ENCODE measurements at places on chromosomes 5 and 9. TPM values are rescaled to one million over a fixed set of nuclear protein-coding genes. Genes with fewer than 3 reads are reported as not detected.

GRCh38 chr9:110152704-110153374, 55.1 kb downstream of the C9orf152 start:
- ATAC-seq = peak; percentile 81

TXNDC8 gene
- not detected for total RNA-seq

GRCh38 chr5:1404062-1404461, 41.2 kb downstream of the SLC6A3 start:
- ATAC-seq = no peak

ACTBL2 gene
- total RNA-seq = not detected

MLANA gene
- total RNA-seq = 5.9 TPM

GRCh38 chr5:150750469-150750868, 8.3 kb downstream of the DCTN4 start:
- no peak for ATAC-seq

REEP5 gene
- 36.6 TPM for total RNA-seq

DNA sequence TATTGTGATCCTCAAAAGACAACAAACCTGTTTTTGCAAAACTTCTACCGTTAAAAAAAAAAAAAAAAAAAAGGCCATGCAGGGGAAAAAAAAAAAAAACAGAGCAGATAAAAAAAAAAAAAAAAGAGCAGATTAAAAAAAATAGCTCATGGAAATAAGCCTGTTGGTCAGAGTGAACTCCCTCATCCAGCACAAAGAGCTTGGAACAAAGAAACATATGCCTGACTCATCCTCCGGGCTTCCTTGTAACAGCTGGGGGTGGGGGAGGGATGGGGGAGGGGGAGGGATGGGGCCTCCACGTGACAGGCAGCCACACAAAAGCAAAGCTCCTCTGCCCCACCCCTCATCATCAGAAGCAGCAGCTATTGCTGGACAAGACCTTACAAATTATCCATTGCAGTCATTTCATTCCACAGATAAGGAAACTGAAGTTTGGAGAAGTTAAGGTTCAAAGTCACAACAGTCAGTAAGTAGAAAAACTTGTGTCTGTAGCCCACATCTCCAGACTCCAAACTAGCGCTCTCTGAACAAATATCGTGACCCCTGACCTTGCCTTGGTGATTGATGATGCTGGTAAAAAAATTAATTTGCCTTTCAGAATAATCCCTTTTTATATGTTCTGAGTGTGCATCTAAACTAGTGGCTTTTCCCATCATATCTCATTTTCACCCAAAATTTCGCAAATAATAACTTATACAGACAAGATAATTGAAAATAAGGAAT, 38.9 kb downstream of the SLC35D2 start:
- peak; percentile 83 for ATAC-seq

DNA sequence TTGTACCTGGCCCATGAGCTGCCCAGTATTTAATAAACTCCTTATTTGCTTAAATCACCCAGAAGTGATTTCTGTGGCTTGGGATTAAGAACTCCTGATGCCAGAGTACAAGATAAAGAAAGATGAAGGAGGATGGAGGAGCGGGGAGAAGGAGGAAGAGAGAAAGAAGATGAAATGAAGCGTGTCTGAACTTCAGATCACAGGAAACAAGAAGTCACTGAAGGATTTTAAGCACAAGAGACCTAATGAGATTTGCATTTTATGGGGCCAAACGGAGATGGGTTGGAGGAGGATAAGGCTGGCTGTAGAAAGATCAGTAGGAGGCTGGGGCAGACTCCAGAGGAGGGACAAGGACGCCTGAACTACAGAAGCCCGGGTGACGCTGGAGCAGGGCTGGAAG, 3.1 kb downstream of the EIF4E1B start:
- ATAC-seq = no peak

GRCh38 chr5:109900461-109900860, 210.7 kb downstream of the MAN2A1 start:
- ATAC-seq = no peak

- no peak for ATAC-seq
Observed at GRCh38 chr9:100125236-100125635, 26.2 kb downstream of the INVS start.

GRCh38 chr9:88750832-88751360, 215.9 kb downstream of the NXNL2 start:
- ATAC-seq = no peak

APBA1 gene
- 29.7 TPM for total RNA-seq

DNA sequence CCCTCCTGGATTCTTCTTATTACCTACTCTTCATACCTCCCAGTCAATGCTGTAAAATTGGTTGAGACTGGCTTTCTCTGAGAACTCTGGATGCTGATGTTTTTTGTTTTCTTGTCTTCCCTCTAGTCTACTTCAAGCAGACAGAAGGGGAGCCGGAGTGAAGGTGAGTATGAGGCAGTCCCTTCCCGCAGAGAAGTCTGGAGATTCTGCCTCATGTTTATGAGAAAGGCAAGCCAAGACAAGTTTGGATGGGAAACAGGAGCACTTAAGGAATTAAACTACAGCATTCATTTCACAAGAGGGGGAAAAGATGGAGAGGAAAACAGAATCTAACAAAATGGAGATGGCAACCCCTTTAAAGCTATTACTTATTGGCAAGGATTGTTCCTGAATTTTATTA, 246.1 kb downstream of the TRIM32 start:
- no peak for ATAC-seq

- no peak for ATAC-seq
Observed at GRCh38 chr9:95627802-95628201, 111.0 kb upstream of the PTCH1 start.

IRGM gene
- not detected for total RNA-seq

EGFLAM gene
- 1.4 TPM for total RNA-seq

- ATAC-seq = no peak
Observed at GRCh38 chr9:69171049-69171448, 3.0 kb upstream of the TJP2 start.

GPR21 gene
- 0.33 TPM for total RNA-seq

- peak; percentile 59 for ATAC-seq
Observed at GRCh38 chr9:21801683-21802417, 586 bp upstream of the MTAP start.

LCN1 gene
- not detected for total RNA-seq

GRCh38 chr9:86142973-86143372, 43.6 kb upstream of the GOLM1 start:
- no peak for ATAC-seq

All from motor neuron (in vitro differentiated cells).